Occipital lobe (tissue), 3 donors: ENCODE measurements at places on chromosomes 5 and 9. TPM values are rescaled to one million over a fixed set of nuclear protein-coding genes. Genes with fewer than 3 reads are reported as not detected.

The AQP7 gene
- not detected for total RNA-seq

DNA sequence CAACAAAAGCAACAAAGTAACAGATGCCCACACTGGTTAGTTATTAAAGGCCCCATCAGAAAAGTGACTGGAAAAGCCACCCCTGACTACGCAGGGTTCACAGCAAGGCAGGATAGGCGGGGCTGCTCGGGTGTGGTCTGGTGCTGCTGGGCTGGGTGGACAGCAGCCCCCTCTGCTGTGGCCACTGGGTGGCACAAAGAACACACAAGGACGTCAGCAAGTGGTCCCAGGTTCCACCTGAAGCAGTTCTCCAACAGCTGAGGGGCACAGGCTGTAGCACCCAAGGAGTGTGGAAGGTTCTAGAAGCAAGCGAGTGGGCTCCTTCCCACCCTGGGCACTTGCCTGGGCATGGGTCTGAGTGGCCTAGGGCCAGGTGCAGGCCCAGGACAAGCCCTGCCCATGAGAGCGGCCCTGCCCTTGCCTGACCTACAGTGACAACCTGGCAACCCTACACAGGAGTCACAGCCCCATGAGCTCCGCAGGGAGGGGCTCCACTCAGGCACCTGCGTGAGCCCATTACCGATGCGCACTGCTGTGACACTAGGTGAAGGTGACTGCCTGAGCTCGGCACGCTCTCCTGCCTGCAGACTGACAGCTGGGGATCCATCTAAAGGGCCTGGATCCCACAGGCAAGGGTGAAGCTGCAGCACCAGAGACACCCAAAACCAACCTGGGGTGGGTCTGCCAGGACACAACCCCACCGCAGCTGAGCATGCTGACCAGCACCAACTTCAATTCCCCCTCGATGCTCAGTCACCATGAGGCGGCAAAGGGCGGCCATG is 8.1 kb downstream of the BRD9 start:
- no peak for DNase-seq

GRCh38 chr5:167448376-167448775 is 843.1 kb upstream of the WWC1 start:
- no peak for DNase-seq

DNA sequence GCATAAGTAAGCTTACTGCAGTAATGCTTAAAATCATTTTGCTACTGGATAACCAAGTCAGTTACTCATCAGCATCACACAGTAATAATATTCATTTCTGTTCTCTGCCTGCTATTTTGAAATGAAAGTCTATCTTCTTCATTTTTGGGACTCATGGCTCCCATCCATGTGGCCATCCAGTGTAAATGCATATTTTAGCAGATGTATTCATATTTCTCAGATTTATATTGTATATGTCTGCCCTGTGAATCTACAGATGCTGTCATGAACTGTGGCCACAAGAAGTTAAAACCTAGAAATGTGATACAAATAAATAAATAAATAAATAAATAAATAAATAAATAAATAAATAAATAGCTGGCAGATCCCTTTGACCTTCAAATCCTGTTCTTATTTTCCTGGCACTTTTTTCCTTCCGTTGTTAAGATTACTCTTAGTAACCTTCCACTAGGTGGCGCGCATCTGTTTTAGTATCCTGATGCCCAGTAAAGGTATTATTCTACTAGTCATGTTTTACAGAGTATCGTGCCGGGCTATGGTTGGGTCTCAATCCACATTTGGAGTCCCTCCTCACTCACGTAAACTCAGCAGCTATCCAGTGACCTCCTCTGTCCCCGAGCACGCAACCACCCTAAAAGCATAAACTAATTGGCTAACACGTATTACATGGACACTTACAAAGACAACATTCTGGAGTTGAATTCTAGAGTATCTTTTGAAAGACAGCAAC is 79.2 kb upstream of the IL7R start:
- no peak for DNase-seq
